ENCODE measurements at places on chromosomes 7 and 10.

- no peak for DNase-seq
Measured at GRCh38 chr10:58653139-58653538, 140.5 kb downstream of the BICC1 start.

DNA sequence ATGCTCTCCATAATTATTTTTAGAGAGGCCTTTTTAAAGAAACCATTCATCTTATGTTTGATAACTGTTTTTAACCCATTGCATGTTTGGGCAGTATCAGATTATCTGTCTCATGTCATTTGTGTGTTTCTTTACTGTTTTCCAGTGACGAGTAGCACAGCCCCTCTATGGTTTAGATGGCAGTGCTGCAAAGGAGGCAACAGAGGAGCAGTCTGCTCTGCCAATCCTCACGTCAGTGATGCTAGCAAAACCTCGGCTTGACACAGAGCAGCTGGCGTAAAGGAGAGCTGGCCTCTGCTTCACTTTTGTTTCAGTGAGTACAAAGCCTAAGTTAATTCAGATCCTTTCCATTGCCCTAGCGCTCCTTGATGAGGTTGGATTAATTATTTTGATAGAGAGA lies 80.4 kb upstream of the GARIN1A start:
- DNase-seq, result no peak

DNA sequence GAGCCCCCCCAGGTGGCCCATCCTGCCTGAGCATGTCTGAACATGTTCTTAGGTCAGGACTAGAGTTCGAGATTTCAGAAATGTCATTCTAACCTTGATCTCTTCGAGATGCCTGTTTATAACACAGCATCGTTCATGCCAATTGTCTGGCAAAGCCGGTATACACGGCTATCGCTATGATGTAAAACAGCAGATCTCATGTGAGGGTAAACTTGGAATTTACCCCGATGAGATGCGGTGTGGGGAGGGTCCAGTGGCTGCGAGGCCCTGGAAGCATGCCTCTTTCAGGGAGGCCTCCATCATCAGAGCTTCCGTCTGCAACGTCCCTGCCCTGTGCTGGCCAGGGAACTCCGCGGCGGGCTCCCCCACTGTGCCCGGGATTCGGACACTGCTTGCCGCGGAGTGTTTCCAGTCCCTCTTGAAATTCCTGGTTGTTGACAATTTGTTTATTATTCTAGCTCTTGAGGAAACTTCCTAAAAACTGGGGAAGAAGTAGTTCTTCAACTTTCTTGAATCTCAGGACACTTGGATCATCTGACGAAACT lies 168.6 kb upstream of the RHEB start:
- DNase-seq, result no peak

- DNase-seq, result no peak
Measured at GRCh38 chr7:1661461-1661860, 8.6 kb upstream of the ELFN1 start.

GRCh38 chr7:6056616-6057015 lies 25.4 kb downstream of the ANKRD61 start:
- DNase-seq, result no peak

GRCh38 chr10:106957823-106958588 lies 206.5 kb downstream of the SORCS1 start:
- no peak for DNase-seq

DNA sequence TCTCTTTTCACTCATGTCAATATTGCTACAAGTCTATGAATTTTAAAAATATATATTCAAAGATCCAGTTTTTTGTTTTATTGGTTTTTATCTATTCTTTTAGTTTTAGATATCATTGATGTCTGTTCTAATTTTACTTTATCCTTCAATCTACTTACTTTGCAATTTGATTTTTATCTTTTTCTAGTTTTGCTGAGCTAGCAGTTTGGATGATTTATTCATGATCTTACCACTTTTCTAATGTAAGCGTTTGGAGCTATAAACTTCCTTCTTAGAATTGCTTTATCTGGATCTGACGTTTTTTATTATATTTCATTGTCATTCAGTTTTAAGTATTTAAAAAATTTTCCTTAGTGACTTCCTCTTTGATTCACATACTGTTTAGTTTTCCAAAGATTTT lies 664.5 kb upstream of the VSTM2A start:
- DNase-seq, result no peak

DNA sequence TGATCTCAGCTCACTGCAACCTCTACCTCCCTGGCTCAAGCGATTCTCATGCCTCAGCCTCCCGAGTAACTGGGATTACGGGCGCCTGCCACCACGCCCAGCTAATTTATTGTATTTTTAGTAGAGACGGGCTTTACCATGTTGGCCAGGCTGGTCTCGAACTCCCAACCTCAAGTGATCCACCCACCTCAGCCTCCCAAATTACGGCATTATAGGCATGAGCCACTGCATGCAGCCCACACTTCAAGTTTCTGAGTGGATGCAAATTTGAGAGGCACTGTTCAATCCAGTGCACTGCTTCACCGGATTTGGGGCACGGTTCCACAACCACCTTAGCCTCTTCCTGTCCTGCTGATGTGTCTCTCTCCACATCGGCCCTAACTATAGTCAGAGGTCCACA lies 16.5 kb downstream of the CNPY1 start:
- DNase-seq, result no peak

- no peak for DNase-seq
Measured at GRCh38 chr10:27948186-27948585, 50.7 kb downstream of the ODAD2 start.

- no peak for DNase-seq
Measured at GRCh38 chr7:150421831-150422230, 28.6 kb upstream of the GIMAP8 start.

Measured in anterior cingulate cortex (tissue), 58 donors.